Mesothelial cell of epicardium (in vitro differentiated cells): ENCODE measurements at places on chromosomes 6 and 20.

DNA sequence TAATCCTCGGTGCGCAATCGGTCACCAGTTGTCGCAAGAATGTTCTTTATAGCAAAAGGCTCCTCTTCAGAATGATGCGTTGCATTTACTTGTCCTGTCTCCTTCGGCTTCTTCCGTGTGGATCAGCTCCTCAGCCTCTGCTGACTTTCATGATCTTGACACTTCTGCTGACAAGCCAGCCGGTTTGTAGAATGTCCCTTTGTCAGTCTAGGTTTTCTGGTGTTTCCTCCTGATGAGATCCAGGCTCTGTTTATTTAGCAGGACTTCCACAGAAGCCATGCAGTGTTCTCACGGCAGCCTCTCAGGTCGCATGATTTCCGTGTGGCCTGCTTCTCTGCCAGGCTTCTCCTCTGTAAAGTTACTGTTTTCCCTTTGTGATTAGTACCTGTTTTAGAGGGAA lies 66.9 kb downstream of the STX11 start:
- no peak for DNase-seq

GRCh38 chr20:25858495-25859425 lies 162.1 kb upstream of the ZNF337 start:
- DNase-seq = no peak

DNA sequence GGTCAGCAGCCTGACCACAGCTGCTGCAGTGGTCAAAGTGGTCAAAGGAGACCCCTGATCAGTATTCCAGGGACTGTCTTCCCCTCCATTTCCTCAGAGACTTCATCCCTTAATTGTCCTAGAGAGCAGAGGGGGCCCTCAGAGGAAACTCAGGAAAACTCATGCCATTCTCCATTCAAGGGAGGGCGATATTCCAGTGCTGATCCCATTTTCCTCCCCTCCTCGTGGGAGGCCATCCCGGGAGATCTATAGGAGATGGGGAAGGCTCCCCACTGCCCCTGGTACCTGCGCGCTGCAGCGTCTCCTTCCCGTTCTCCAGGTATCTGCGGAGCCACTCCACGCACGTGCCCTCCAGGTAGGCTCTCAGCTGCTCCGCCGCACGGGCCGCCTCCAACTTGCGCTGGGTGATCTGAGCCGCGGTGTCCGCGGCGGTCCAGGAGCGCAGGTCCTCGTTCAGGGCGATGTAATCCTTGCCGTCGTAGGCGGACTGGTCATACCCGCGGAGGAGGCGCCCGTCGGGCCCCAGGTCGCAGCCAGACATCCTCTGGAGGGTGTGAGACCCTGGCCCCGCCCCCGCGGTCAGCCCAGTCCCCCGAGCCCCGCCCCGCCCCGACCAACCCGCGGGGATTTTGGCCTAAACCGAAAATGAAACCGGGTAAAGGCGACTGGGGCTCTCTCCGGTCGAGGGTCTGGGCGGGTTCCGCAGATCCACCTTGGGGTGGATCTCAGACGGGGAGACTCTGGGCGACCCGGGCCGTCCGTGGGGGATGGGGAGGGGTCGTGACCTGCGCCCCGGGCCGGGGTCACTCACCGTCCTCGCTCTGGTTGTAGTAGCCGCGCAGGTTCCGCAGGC lies 878 bp downstream of the HLA-C start:
- DNase-seq = peak; percentile 55

DNA sequence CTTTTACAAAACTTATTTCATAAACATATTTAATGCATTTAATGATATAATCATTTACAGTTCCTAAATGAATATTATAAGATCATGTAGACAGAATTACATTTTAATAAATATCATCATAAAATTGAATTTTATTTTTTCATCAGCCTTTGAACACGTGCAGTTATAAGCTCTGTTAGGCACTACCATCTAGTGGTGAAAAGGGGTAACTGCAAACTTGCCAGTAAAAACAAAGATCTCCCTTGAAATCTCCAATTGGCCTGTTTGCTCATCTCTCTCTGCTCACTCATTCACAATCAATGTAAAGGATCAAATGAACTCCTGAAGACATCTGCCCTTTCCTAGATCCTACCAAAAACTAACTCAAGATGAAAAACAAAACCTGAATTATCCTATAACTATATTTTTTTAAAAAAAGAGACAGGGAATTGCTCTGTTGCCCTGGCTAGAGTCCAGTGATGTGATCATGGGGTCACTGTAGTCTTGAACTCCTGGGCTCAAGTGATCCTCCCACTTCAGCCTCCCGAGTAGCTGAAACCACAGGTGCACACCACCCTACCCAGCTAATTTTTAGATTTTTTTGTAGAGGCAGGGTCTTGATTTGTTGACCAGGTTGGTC lies 31.7 kb downstream of the SAMHD1 start:
- no peak for DNase-seq

GRCh38 chr6:168666170-168666569 lies 225.2 kb downstream of the SMOC2 start:
- no peak for DNase-seq

- DNase-seq = no peak
Measured at GRCh38 chr6:54448617-54449016, 140.4 kb downstream of the TINAG start.

GRCh38 chr20:46434597-46434996 lies 28.2 kb upstream of the ELMO2 start:
- DNase-seq = no peak

GRCh38 chr6:31727034-31727716 lies 1.9 kb downstream of the DDAH2 start:
- no peak for DNase-seq

DNA sequence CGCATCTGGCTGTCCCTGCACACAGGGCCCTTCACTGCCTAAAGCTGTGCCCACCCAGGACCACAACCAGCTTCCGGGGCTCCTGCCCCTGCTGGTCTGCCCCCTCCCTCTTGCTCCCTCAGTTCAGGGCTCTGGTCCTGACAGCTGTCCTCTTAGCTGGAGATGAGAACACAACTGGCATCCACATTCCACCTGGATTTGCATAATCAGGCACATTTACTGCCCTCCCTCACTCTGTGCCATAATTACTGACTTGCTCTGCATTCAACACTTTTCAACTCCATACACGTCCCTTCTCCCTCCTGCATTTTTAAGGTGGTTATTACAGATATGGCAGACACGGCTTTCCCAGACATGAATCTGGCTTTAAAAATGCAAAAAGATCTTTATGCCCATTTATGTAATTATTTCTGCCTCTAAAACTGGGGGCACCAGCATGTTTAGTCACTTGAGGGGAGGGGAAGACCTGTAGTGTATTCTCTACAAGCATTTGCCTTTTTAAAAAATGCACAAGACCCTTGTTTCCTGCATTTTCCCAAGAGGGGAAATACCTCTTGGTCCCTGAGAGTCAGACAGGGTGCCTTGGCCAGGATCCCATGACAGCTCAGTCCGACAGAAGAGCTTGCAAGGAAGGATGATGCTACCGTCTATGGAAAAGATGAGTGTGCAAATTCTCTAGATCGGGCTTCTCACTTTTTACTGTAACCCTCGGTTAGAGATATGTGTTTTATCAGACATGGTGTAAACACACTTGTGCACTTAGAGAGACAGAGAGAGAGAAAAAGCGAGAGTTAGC lies 401.8 kb downstream of the PREX1 start:
- DNase-seq = no peak

GRCh38 chr6:45648262-45648620 lies 270.5 kb upstream of the SUPT3H start:
- DNase-seq = no peak

DNA sequence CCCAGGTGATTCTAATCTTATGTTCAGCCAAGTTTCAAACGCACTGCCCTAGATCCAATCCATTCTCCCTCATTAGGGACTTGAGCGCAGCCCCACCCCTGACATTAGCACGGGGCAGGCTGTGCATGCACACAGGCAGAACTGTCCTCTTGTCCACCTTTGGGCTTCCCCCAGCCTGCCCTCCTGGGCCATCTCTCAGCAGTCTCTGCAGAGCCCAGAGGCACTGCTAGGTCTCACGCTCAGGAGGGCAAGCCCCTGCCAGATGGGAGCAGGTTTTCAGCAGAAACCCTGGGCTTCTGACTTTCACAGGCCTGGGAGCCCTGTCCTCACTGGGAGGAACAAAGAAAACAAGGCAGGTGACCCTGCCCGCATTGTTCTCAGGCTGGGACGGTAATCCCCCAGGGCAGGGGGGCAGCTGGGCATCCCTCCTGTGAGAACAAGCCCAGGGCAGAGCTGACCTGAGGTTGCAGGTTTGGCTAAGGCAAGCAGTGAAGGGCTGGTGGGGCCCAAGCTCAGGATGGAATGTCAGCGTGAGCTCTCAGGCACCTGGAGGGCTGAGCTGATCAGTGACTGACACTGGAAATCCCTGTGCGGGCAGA lies 24.5 kb downstream of the KCNK5 start:
- DNase-seq = no peak

GRCh38 chr20:54984104-54984448 lies 508.7 kb downstream of the DOK5 start:
- DNase-seq = no peak

DNA sequence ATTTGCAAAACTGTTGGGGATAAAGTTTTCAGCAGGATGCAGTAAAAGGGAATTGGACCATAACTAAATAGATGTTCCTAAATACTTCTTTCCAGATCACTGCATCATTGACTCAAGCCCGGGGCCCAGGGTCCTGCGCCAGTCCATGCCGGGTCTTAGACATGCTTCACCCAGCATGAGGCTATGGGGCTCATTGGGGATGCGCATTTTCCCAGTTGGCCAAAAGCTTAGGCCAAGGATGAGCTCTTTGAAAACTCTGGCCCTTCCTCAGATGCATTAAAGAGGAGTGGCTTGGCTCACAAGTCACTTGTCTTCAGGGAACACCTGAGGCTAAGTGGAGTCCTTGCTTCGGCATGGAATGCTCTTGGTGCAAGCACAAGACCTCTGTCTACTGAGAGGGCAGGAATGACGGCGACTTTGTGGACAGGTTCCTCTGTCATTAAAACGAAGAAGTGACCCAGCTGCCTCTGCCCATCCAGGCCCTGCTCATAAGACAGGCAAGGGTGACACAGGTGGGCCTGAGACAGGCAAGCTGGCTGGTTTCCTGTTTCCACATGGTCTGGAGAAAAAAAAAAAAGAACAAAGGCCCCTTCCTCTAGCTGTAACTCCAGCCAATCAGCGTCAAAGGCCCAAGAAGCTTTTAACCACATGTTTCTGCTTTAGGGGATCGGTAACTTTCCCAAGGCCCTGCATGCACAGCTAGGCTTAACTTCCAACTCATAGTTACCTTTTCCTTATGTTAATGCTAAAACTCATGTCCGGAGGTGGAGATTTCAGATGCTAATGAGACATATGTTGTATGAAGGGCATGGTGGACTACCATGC lies 81.4 kb upstream of the CDH4 start:
- DNase-seq = no peak

GRCh38 chr6:111603685-111604084 lies 2.0 kb downstream of the TRAF3IP2 start:
- no peak for DNase-seq

DNA sequence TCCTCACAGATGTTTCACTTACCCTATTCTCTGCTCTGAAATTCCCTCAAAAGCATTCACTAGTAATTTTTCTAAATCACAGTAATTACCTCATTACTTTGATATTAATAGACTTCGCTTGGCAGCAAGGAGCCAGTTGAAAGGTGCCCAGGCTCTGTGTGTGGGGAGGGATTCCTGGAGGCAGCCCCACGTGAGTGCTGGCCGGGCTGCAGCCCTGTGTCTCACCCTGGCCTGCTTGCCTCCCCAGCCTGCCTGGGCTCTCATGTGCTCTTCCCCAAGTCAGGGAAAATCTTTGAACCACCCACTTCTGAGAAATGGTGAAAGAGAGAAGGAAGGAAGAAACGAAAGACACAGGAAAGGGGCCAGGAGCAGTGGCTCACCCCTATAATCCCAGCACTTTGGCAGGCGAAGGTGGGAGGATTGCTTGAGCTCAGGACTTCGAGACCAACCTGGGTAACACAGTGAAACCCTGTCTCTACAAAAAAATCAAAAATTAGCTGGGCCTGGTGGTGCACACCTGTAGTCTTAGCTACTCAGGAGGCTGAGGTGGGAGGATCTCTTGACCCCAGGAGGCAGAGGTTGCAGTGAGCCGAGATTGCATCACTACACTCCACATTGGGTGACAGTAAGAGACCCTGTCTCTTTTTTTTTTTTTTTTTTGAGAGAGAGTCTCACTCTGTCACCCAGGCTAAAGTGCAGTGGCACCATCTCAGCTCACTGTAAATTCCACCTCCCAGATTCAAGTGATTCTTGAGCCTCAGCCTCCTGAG lies 20.0 kb upstream of the SNTA1 start:
- DNase-seq = no peak

GRCh38 chr20:36666181-36666740 lies 20.3 kb upstream of the SLA2 start:
- DNase-seq = no peak

DNA sequence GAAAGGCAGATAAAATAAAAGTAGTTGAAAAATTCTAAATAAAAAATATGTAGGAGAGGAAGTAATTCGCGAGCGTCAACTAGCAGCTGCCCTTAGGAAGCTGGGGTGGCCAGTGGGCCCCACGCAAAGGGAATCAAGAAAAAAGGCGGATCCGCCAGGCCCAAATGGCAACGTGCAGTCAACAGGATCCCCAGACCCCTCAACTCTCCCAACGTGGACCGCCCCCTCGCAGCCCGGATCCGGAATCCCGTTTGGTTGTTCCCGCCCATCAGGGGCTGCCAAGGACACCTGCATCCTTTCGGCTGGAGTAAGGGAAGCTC lies 296 bp downstream of the DZANK1 start:
- no peak for DNase-seq

- DNase-seq = no peak
Measured at GRCh38 chr6:33824461-33825154, 20.8 kb upstream of the MLN start.

DNA sequence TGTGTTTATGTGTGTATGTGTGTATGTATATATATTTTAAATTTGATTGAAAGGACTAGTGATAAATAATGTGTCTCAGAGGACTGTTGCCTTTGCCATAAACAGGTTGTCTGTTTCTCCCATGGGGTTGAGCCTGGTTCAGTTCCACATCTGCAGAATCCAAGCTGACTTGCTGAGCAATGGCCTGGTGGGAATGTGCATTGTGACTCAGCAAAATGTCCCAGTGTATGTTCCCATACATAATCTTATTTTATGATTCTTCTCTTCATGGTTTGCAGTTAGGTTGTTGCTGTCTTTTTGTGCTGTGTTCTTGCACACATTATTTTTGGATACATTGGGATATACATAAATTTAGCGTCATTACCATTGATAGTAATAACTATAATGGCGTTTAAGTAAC lies 115.6 kb upstream of the SLC24A3 start:
- DNase-seq = no peak

DNA sequence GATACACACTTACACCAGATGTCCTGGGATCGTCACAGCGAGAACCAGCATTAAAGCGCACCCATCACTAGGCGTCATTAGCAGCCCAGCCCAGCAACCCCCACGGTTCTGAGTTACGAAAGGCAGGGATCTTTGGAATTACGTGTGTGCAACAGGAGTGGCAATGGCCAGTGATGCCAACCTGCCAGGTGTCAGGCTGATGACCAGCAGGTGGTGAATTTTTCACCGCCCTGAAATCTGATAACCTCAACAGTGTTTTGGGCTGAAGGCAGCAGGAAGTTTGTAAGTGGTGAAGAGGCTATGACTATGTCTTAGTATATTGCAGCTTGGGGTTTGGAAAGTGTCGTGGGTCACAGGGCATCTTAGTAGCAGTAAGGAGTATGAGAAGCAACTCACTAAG lies 166.1 kb downstream of the TMEM242 start:
- DNase-seq = no peak
